ENCODE measurements at places on chromosomes 12 and 14.

- no peak for DNase-seq
These were observed 102.1 kb downstream of the ERGIC2 start for GRCh38 chr12:29278673-29279420.

DNA sequence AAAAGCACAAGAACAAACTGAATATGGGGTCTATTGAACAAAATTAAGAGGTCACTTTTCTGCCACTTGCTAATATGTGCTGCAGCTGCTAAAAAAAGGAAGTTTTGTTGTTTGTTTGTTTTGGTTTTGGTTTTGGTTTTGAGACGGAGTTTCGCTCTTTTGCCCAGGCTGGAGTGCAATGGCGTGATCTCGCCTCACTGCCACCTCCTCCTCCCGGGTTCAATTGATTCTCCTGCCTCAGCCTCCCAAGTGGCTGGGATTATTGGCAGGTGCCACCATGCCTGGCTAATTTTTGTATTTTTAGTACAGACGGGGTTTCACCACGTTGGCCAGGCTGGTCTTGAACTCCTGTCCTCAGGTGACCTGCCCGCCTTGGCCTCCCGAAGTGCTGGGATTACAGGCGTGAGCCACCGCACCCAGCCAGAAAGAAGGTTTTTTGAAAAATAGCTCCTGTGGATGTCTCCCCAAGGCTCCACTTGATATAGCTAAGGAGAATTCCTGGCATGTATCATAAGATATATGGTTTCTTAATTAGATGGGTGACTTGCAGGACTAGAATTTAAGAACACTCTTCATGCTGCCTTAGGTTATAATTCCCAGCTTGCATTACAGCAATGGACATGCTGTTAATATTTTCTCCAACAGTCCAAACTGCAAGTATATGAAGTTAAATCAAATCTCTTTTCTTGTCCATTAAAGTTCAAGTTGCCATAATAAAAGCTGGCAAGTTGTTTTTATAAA is 237.6 kb upstream of the AMIGO2 start:
- DNase-seq, result no peak

- no peak for DNase-seq
These were observed 105.4 kb downstream of the CRACR2A start for GRCh38 chr12:3647504-3647903.

GRCh38 chr12:14239350-14239934 is 126.0 kb upstream of the ATF7IP start:
- peak; percentile 65 for DNase-seq

- no peak for DNase-seq
These were observed 50.5 kb downstream of the ADIPOR2 start for GRCh38 chr12:1741154-1741949.
